Ovary (tissue), 10 donors: ENCODE measurements at places on chromosomes 5 and 9. TPM values are rescaled to one million over a fixed set of nuclear protein-coding genes. Genes with fewer than 3 reads are reported as not detected.

DNA sequence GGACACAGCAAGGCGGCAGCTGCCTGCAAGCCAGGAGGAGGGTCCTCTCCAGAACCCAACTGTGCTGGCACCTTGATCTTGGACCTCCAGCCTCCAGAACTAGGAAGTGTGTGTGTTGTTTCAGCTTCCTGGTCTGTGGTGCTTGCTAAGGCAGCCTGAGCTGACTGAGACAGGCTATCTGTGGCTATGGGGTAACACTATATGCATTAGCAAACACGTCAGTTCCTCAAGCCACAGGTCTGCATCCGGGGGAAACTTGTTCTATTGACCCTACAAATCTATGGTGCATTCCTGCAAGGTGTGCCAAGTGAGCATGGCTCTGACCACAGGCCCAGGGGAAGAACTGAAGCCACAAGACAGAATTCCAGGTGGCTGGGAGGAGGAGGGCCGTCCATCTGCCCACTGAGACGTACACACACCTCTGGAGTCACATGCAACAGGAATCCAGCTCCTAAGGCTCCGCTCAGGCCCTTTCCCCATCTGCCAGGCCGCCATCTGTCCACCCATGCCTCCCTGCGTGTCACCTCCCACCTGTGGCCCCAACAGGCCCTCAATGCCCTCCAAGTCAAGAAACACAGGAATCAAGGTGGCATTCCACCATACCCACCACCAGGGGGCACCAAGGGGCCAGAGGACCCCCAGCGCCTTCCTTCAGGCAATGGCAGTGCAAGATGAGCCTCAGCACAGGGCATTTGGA lies 174.9 kb downstream of the ROR2 start:
- peak; percentile 80 for DNase-seq
- no peak overlapping the region for H3K27ac ChIP-seq
- H3K27me3 ChIP-seq, result no peaks in the 10 kb centered on the region
- peaks cover 3% of the 10 kb centered on the region for H3K4me1 ChIP-seq

DNA sequence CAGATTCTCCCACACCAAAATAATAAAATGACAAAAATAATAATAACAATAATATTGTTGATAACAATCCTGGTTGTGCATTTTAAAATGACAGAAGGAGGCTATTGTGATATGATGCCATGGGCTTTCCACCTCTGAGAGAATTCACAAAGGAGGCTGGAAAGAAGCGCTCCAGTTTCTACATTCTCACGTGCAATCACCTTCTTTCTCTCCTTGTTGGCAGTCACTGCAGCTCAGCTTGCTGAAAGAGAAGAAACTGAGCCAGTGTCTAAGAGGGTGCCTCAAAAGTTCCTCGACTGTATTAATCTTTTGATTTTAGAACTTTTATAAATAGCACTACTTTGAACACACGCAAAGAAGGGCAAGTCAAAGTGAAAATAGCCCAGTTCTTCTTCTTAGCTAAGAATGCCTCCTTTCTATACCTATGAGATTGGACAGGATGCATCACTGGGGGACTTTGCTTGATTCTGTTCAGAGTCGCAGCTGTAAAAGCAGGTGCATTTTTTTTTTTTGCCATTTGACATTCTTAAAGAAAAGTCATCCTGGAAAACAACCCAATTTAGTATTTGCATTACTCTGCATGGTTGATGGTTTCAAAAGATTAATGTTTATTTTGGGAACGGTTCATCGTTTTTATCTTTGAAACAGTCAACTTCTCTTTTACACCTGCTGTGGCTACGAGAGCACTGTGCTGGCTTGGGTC lies 12.4 kb upstream of the SUB1 start:
- no peaks in the 10 kb centered on the region for H3K4me1 ChIP-seq
- H3K27me3 ChIP-seq, result no peaks in the 10 kb centered on the region
- no peak for DNase-seq
- H3K4me3 ChIP-seq, result no peak overlapping the region
- H3K36me3 ChIP-seq, result no peaks in the 10 kb centered on the region

GRCh38 chr5:82306151-82306550 lies 28.0 kb upstream of the RPS23 start:
- H3K36me3 ChIP-seq, result no peaks in the 10 kb centered on the region
- no peaks in the 10 kb centered on the region for H3K27me3 ChIP-seq
- H3K4me1 ChIP-seq, result no peaks in the 10 kb centered on the region
- no peak overlapping the region for H3K4me3 ChIP-seq
- H3K27ac ChIP-seq, result no peak overlapping the region

Gene SLC1A1
- 1.7 TPM for total RNA-seq
